ENCODE measurements at places on chromosomes 16 and 17.

- DNase-seq: peak; percentile 66
These were observed 25.3 kb upstream of the KSR1 start for GRCh38 chr17:27430882-27431491.

DNA sequence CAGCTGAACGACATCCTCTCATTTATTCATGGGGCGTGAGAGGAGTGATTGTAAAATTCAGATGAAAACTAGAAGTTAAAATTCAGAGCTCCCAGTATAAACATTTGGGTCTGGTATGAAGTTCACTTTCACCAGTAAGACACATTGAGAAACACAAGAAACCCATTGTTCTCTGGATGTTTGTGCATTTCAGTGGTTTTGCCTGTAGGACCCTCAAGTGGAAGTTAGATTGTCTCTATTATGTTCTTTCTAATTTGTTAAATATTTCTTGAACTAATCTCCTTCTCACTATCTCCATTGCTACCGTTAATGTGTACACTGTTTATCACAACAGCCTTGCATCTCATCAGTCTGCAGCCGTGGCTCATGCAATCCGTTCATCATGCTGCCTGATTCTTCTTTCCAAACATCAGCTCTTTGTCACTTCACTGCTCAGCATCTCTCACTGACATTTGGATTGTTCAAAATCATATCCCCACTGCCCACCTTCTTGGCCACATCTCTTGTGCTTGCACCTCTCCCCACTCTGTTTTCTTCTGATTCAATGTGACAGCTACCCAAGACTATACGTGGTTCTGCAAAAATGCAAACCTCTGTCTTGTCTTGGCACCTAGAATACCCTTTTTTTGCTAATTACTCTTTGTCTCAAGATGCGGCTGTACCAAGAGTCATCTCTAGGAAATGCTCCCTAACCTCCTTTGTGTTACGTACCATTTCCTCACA is 49.5 kb downstream of the HLF start:
- no peak for DNase-seq

DNA sequence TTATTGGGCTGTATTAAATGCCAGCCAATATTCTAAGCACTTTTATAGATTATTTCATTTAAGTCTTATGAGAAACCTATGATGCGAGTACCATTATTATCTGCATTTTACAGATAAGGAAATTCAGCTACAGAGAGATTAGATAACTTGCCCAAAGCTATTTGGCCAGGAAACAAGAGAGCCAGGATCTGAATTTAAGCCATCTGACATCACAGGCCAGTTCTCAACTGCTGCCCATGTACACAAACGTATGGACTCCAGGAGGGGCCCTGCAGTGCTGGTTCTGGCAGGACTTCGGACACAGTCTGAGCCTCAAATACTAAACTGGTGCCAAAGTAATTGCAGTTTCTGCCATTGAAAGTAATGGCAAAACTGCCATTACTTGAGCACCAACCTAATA is 40.2 kb downstream of the CPPED1 start:
- DNase-seq: no peak

- peak; percentile 29 for DNase-seq
These were observed 22.5 kb upstream of the ADCY9 start for GRCh38 chr16:4138713-4139112.

DNA sequence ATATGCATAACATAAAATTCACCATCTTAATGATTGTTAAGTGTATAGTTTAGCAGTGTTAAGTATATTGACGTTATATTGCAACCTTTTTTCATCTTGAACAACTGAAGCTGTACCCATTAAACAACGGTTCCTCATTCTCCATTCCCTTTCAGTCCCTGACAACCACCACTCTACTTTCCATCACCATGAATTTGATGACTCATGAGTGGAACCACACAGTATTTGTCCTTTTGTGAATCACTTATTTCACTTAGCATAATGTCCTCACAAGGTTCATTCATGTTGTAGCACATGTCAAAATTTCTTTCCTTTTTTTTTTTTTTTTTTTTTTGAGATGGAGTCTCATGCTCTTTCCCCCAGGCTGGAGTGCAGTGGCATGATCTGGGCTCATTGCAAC is 46.0 kb downstream of the HOXB1 start:
- DNase-seq: peak; percentile 73

GRCh38 chr16:30186782-30187555 is 3.6 kb downstream of the CORO1A start:
- peak; percentile 44 for DNase-seq

Data from EH (cell line).